Mucosa of gallbladder (tissue), 1 donor: ENCODE measurements at places on chromosomes 7 and 10. TPM values are rescaled to one million over a fixed set of nuclear protein-coding genes. Genes with fewer than 3 reads are reported as not detected.
A peak's percentile ranks its signal among the peaks of the same experiment; 100 is the strongest.

- DNase-seq, result no peak
These were observed 344.6 kb upstream of the AOAH start for GRCh38 chr7:37068902-37069301.

Gene TIMM23B
- total RNA-seq, result 9.6 TPM

DNA sequence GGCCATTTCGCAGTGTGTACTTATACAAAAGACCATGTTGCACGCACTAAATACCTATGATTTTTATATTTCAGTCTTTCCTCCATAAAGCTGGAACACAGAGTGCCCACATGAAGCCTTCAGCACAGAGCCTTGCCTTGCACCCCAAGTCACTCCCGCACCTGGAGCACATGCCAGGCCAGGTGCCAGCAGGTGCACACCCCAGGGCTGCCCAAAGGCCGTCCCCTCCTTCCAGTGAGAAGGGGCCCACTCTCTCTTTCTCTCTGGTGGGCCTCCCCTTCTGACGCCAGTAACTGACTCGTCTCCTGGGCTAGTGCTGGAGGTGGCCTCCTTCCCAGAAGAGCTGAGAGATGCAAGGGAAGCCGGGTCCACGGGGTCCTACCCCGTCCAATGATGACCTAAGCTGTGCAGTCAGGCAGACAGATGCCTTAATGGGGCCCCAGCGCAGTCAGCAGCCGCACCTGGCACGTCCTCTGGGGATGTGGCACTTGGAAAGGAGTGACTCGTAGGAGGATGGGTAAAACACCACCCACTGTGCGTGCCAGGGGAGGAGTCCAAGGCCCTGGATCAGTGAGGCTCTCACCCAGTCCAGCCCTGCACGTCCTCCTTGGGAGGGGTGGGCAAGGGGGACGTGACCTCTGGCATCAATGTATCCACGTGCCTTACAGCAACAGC is 17.7 kb upstream of the SHH start:
- no peak for DNase-seq

- DNase-seq, result no peak
These were observed 37.4 kb downstream of the VKORC1L1 start for GRCh38 chr7:65910237-65910636.

DNA sequence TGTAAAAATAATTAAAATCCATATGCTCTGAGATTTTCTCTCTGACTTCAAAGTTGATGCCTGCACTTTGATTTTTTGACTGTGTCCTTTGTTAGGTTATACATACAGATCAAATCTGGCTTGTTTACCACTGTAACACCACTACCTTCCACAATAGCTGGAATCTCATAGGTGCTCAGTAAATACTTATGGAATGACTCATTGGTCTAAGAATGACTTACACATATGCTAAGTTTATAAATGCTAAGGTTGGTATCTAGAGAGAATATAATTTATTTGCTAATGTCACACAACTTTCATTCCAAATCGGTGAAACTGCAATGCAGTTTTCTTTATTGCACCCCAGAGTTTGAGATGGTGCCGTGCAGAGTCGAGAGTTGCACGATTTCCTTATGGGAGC is 578.5 kb downstream of the SH2D4B start:
- no peak for DNase-seq

Gene IL6
- 0.52 TPM for total RNA-seq

DNA sequence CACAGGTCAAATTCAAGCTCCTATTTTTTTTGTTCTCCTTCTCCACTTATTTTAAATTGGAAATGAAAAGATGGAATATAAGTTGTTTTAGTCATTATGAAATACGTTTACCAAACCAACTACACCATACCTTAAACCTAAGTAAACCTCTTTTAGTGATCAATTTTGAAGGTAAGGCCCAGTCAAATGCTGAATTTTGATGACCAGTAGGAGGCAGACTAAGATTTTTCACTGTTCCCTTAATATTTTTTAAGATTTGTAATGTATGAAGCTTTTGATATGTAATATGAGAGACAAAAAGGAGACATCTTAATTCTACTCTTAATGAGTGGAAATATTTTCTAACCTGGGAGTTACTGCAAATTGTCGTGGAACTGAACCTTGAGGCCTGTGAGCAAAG is 311.6 kb downstream of the EXOC4 start:
- no peak for DNase-seq

Gene HMX3
- total RNA-seq, result 1.6 TPM

Gene ADGRA1
- not detected for total RNA-seq

GRCh38 chr10:51235865-51236264 is 161.6 kb downstream of the PRKG1 start:
- DNase-seq, result no peak

DNA sequence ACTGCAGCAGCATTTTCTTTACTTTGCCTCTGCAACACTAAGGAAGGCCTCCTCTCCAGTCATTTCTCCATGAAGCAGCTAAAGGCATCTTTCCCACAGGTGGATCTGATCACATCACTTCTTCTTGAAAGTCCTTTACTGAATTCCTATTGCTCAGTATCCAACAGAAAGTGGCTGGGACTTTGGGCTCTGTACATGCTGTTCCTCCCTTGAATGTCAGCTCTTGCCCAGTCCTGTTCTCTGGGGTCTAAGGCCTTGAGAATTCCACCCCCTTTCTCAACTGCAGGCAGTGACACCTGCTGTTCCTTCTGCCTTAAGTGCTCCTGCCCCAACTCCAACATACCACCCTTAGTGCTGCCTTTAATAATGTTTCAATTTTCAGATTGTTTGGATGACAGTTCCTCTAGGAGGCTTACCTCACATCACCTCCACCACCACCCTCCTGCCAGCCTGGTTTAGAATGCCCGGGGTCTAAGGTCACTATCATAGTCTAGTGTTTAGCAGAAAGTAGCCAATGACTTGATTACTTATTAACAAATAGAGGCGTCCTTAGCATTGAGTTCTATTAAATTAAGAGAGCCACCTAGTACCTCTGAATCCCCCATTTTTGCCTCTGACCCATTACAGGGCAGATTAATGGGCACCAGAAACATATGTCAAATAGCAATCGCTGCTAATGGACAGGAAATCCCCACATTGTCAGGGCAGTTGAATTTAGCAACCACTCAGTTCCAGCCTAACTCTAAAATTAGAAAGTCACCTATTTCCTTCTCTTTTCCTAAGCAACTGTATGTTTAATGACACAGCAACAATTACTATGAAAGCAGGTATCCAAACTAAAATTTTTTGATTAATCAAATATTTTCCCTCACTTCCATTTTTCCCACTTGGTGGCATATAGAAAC is 11.4 kb downstream of the INHBA start:
- no peak for DNase-seq

Gene CYP2W1
- 0.46 TPM for total RNA-seq

Gene TRPV5
- total RNA-seq, result not detected

GRCh38 chr7:102439963-102440795 is 6.8 kb downstream of the ORAI2 start:
- peak; percentile 77 for DNase-seq

DNA sequence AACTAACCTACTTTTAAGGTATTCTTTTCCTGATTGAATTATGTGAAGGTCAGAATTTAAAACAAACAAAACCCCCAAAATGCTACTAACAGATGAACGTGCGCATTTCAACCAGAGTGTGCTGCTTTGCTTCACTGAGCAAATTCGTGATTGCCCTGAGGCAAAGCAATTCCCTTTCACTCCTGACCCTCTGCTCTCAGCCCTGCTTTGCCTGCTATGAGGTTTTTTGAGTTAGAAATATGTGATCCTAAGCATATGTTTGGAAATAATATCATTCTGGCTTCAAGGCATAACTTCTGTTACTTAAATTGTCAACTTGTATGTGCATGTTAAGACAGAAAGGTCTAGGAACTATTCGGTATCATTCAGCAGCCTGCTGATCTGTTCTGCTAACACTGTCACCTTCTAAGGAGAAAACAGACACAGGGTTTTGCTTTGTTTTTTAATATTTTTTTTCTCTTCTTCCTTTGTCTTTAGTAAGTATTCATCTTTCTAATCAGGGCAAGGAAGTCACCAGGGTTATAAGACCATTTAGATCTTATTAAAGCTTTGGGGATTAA is 124.2 kb downstream of the GNAT3 start:
- no peak for DNase-seq

GRCh38 chr10:36676321-36676720 is 449.1 kb upstream of the ANKRD30A start:
- DNase-seq, result no peak

DNA sequence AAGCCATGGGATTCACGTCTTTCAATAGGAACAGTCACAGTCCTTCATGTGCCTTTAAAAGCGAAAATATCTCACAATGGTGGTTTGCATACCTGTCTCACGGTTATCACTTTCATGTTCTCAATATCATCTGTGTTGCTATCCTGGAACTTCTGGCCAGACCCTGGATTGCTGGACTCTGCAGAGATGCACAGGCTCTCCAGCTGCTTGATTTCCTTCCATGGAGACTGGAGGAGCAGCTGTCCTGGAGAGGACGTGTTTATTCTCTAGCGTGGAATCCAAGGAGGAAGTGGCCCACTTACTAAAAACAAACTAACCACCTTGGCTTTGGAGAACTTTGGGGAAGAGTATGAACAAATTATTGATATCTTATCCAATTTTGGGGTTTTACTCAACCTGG is 16.5 kb downstream of the BTBD16 start:
- DNase-seq, result no peak

Gene BICC1
- total RNA-seq, result 5.1 TPM

DNA sequence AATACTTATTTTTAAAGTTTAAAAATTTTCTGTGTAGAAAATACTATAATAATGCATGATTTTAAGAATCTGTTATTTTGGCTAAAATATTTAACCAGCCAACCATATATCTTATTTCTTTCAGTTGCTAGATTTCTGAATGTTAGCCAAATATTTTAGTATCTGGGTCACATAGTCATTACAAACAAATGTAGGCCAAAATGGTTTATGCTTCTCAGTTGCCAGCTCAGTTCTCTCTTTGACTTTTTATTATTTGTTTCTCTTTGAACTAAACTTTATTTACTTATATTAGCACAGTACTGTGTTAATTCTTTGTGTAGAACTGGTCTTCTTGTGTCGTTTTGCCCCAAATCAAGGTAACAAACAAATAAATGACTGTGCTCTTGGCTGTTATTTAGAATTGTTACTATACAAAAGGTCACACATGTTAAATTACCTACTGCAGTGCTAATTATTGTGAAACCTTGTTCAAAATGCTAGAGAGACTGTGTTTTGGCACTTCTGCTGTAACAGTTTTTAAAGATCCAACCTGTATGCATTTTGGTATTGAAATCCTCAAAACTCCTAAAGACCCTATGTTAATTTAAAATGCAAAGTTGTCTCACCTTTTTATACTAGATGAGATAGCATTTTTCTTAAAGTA is 39.8 kb downstream of the ZEB1 start:
- DNase-seq, result no peak

GRCh38 chr10:54139819-54140428 is 661.1 kb downstream of the PCDH15 start:
- no peak for DNase-seq

DNA sequence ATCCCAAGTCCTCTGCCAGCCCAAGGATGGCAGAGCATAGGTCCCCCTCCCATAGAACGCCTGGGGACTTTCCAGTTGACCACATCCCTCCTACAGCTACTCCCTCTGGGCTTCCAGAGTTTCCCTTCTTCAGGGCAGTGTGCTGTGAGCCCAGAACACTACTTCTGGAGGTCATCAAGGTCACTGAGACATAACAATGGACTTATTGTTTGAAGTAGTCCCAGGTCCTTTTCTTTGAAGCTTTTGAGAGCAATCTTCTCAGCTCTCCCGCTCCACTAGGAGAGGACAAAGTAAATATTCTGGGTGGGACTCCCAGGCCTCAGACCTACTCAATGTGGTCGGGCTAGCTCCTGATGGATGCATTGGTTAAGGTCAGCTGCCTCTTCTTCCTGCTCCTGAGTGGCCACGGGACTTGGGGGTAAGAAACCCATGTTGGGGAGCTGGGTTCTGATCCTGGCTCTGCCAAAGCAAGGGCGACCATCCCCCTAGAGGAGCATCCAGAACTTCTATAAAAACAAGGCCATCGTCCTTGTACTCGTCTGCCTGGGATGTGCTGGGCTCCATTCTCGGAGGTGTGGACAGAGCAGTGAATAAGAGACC is 83.5 kb upstream of the DDC start:
- no peak for DNase-seq

GRCh38 chr10:30747633-30748032 is 118.1 kb upstream of the LYZL2 start:
- DNase-seq, result no peak

DNA sequence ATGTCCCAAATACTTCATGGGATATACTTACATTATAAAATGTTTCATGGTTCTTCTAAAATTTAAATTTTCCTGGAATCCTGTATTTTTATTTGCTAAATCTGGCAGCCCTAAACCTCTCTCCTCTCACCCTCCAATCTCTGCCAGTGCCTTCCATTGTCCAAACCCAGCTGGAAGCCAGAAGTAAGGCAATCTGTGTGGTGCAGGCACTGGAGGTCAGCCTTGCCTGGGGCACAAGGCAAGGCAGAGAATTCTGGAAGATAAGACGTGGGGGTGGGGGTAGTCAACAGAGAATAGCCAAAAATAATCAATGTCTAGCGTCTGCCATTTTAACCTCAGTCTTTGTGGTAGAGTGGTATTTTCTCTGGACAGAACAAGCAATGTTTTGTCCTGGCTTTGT is 381.7 kb downstream of the GPAM start:
- no peak for DNase-seq

- no peak for DNase-seq
These were observed 167.8 kb upstream of the ITGB1 start for GRCh38 chr10:33125522-33126517.

Gene APBB1IP
- 40.1 TPM for total RNA-seq

DNA sequence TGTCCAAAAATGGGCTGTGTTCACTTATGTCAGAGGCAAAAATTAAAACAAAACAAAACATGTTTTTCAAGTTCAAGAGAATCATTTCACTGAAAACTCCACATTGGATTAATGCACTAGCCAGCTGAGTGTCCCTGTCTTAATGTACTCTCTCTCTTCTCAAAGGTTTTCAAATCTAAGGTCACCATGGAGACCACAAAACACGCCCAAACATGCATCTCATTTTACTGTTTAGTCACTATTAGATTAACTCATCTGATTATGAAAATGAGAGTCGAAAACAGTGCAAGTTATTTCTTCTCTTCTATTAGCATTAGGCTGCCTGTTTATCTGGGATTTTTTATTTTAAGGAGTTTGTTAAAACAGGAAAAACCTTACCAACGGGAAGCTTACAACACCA is 70.8 kb upstream of the ASAH2 start:
- no peak for DNase-seq

DNA sequence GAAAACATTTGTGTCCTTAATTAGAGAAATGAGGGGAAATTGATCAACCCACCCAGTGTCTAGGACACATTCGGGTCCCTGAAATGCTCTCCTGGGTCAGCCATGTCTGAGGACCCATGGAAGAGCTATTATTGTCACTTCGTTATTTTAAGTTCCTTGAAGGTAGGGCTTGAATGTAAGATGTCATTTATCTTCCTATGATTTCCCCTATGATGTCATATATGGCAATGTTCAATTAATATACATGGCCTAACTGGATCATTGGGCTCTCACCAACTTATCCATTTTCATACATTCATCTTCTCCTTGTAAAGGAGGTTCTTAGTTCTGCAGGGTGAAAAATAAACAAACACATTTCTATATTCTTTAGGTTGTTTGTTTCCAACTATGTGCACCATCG is 113.0 kb upstream of the FAM171A1 start:
- DNase-seq, result no peak

- no peak for DNase-seq
These were observed 93.8 kb downstream of the MKI67 start for GRCh38 chr10:128032466-128032865.

GRCh38 chr7:50330696-50331095 is 26.2 kb downstream of the IKZF1 start:
- DNase-seq, result no peak

- DNase-seq, result no peak
These were observed 187.0 kb upstream of the SLC26A5 start for GRCh38 chr7:103632972-103633371.
